Amniotic stem cell (primary cell): ENCODE measurements at places on chromosomes 7 and 10.

GRCh38 chr10:108787932-108788331, 1135.4 kb downstream of the XPNPEP1 start:
- DNase-seq: no peak

DNA sequence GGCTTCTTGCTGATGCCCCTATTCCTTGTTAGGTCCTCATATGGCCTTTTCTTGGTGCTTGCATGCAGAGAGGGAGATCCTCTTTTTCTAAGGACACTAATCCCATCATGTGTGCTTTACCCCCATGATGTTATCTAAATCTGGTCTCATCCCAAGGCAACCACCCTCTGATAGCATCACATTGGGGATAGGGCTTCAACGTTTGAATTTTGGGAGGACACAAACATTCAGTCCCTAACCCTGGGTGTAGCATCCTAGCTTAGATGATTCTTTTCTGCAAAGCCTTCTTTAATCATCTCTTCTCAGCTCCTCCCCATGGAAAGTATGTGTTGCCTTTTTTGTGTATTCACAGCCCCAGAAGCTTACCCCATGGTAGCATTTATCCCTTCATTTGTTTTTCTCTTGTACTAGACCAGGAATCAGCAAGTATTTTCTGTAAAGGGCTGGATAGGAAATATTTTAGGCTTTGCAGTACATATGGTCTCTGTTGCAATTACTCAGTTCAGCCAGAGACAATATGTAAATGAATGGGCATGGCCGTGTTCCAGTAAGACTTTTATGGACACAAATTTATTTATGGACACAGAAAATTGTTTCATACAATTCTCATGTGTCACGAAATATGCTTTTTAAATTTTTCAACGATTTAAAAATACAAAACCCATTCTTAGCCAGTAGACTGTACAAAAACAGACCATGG, 101.5 kb upstream of the CSTF2T start:
- DNase-seq: no peak

DNA sequence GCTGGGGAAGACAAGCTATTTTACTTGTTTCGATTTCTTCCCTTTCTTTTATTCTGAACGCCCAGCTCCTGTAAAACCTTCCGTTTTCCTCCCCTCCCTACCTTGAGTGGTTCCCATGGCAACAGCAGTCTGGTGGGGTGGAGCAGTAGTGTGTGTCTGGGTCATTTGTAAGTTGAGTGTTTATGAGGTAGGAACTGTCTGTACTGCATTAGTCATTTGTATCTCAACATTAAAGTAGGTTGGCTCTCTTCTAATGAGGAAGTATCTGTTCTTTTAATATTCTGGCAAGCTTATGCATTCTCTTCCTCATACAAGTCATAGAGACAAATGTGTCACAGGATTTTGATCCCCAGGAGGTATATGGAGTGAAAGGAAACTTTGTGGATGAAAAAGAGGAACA, 85.3 kb upstream of the CCDC6 start:
- no peak for DNase-seq

- no peak for DNase-seq
Observed at GRCh38 chr7:111560773-111561653, 1.3 kb downstream of the IMMP2L start.

DNA sequence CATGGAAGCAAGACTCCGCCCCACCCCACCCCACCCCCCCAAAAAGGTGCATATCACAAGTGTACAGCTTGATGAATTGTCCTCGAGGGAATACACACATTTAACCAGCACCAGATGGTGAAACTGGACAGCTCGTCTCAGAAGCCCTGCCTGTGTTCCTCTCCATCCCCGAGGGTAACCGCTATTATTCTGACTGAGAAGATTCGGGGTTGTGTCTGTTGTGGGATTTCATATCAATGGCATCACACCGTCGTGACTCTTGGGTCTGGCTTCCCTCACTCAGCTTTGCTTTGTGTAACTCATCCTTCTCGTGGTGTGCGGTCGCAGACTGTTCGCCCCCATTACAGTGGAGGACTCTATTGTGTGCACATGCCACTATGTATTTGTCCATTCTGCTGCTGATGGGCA, 18.9 kb downstream of the PODXL start:
- no peak for DNase-seq
